MG63 (cell line): ENCODE measurements at places on chromosomes 1 and 21.

- no peak for DNase-seq
Measured at GRCh38 chr1:199667089-199667488, 360.4 kb upstream of the NR5A2 start.

- DNase-seq, result no peak
Measured at GRCh38 chr1:81703756-81704463, 96.8 kb upstream of the ADGRL2 start.

DNA sequence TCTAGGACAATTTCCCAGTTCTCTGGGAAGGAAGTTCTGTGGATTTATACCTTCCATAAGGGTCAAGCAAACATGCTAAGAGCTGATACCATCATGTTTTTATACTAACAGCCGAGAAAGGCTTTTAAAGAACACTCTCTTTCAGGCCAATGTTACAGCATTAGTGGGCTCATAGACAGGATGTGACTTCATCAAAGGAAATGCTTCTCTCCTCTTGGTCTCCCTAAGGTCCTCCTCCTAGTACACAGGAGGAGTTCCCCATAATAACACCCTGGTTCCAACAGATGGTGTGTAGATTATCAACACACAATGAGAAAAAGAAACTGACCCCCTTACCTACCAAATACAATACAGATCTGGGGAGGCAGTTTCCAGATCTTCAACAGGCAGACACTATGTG, 26.7 kb upstream of the GLIS1 start:
- no peak for DNase-seq

- no peak for DNase-seq
Measured at GRCh38 chr1:20998826-20999225, 177.9 kb downstream of the EIF4G3 start.

DNA sequence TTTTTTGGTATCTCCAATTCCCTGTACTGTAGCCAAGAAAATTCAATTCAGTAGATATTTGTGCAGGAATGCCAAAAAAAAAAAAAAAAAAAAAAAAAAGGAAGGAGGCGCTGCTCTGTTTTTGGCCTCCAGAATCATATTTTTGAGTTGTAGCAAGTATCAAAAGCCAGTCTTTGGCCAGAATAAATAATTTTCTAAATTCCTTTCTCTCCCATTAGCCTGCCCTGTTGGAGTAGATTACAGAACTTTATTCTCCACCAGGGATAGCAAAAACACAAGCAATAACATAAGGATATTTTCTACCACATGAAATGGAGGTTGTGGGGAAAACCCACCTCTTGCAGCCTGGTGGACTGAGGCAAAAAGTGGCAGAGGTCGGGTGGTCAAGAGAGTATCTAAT, 2.4 kb upstream of the CYP4X1 start:
- no peak for DNase-seq

DNA sequence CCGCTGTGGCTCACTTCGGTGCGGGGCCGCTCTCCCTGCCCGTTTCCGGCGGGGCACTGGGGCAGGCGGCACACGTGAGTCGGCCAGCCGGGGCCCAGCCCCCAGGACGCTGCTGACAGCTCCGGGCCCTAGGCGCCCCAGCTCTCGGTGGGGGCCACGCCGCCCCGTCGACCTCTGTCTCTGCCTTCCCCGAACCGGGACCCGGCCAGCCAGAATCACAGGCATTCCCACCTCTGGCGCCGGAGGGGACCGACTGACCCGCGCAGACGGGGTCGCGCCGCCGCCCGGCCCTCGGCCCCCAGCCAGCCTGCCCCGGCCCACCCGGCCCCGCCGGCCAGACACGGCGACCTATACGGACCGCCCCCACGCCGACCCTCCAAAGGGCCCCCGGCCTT, 755 bp downstream of the SCMH1 start:
- DNase-seq, result peak; percentile 82

DNA sequence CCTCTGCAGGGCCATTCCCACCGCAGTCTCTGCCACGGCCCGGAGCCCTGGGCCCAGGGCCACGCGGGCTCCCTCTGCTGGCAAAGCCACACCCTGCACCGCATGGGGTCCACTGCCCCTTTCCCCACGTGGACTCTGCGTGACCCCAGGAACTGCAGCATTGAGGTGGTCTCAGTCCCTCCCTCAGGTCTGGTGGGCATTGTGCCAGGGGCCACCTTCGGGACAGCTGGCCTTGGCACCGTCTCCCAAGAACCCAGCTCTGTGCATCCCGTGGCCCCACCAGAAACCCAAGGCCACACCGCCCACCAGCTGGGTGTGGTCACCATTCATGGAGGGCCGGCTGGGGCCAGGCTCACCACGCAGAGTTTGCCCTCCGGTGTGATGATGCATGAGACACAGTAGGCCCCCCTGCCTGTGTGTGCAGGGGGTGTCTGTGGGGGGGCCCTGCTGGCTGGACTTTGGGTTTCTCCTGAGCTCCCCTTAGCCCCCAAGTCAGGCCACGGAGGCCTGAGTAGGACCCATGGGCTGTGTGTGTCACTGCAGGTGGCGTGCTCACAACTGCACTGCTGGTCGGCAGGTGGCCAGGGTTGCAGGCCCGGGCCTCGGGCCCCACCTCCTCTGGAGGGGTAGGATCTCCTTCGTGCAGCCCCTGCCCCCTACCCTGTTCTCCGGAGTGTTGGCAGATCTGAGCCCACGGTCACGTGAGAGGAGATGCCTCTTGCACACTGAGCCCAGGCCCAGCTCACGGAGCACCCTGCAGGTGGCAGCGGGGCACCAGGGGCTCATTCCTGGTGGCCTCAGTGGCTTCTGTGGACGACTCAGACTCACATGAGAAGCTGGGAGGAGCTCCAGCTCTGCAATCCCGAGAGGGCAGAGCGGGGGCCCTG, 5.8 kb downstream of the VWA1 start:
- peak; percentile 44 for DNase-seq

GRCh38 chr1:209678981-209679539, 3.8 kb downstream of the G0S2 start:
- DNase-seq, result no peak

GRCh38 chr21:29817450-29817849, 122.3 kb downstream of the GRIK1 start:
- DNase-seq, result no peak

- DNase-seq, result no peak
Measured at GRCh38 chr1:154527192-154527591, 25.0 kb upstream of the SHE start.

GRCh38 chr1:84968101-84968500, 28.8 kb downstream of the MCOLN2 start:
- DNase-seq, result no peak

GRCh38 chr1:9827558-9828185, 3.9 kb upstream of the CLSTN1 start:
- no peak for DNase-seq

DNA sequence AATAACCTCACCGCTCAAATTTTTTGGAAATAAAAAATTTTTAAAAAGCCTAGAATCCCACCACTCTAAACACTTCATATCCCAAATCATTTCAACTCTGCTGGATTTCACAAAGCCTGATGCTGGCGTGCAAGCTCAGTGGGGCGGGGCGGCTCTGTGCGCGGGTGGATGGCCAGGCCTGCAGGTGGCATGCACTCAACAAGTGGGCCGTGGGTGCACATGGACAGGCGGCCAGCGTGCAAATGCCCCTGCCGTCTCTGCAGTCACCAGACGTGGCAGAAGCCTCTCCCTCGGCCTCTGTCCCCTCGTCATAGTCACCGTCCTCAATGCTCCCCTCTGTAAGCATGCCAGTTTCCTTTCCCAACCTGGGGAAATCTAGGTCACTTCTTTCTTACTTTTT, 6.6 kb upstream of the PDE9A start:
- no peak for DNase-seq

GRCh38 chr1:221511797-221512196, 230.1 kb downstream of the DUSP10 start:
- no peak for DNase-seq

- DNase-seq, result no peak
Measured at GRCh38 chr1:39262802-39263201, 58.3 kb downstream of the MACF1 start.

DNA sequence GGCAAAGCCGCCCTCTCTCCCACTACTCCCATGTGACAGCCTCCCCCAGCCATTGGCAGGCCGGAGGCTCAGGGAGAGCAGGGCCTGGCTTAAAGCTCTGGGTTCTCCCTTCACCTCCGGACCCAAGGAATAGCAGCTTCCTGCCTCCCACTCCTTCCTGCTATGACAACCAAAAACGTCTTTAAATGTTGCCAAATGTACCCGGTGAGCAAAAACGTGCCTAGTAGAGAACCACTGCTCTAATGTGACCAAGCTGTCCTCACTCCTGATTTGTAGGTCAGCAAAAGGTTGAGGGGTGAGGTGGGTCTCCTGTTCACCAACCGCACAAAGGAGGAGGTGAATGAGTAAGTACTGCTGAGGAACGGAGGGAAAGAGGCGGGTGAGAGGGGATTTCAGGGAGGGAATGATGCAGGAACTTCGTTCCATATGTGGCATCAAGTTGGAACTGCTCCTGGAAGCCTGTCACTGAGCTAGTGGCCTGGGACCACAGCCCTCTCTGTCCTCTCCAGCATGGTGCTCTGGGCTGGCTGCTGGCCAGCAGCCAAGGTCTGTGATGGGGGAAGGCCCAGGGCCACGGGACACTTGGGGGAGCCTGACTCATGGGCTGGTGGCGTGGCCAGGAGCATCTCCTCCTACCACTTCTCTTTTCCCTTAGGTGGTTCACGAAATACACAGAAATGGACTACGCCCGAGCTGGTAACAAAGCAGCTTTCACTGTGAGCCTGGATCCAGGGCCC, 5.7 kb downstream of the MRTO4 start:
- no peak for DNase-seq

- DNase-seq, result no peak
Measured at GRCh38 chr21:46082713-46082962, 15.3 kb upstream of the COL6A2 start.

- no peak for DNase-seq
Measured at GRCh38 chr1:228316589-228317387, 89.8 kb downstream of the TRIM11 start.

DNA sequence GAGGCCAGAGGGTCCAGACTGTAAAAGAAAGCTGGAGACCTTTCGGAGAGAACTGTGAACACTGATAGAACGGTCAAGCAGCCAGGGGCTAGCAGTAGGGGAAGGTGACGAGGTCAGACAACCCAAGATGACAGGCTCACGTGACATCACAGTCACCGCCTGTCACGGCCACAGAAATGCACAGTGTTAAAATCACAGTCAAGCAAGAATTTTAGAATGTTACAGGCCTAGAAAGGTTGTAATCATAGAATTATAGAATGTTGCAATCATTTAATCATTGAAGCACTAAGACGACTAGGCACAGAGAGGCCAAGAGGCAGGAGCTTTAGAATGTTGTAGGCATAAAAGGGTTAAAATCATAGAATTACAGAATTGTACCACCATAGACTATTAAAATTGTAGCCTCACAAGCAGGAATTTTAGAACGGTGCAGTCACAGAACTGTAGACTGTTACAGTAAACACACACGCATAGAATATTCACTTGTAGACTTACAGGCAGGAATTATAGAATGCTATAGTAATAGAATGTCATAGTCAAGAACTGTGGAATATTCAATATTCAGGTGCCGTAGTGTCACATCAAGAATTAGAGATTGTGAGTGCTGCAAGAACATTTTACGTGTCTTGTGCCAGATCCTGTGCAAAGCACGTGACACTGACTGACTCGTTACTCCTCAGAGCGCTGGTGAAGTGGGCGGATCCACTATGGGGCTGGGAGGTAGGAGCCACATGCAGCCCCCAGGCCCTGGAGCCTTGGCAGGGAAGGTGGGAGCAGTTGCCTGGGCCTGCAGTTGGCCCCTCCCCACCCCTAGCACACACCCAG, 118.1 kb downstream of the EPHB2 start:
- no peak for DNase-seq

DNA sequence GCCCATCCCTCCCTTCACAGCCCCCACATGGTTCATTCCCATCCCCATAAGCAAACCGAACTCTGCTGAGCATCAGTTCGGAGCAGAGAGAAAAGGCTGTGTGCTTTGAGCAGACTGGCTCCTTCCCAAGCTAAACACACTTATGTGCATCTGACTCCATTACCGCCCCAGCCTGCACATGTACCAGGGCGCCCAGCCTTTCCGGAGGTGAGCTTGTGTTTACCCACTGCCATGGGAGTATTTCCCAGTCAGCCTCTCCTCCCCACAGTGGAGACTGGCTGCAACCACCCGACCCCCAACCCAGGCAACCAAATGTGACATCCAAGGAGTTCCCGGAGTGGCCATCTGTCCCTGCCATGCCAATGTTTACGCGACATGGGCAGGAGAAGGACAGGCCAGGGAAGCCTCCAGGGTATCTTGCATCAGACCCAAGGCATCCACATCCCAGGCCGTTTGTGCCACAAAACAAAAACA, 9.4 kb downstream of the TIAM1 start:
- no peak for DNase-seq

GRCh38 chr1:3996846-3997705, 97.0 kb upstream of the C1orf174 start:
- peak; percentile 26 for DNase-seq

DNA sequence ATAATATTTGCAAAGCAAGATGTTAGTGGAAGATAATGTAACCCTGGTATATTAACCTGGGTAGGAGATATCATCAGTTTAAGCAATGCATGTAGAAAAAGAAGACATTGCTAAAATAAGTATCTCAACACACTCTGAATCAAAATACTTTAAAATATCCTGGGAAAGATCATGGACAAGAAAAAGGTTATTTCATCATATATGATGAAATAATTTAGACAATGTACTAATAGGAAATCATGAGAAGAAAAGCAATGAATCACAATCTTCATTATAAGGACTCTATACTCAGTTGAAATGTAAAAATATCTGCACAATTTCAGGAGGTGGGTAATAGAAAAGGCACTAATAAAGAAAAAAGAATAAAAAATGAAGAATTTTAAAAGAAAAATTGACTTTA, 158.8 kb downstream of the KCNT2 start:
- no peak for DNase-seq

DNA sequence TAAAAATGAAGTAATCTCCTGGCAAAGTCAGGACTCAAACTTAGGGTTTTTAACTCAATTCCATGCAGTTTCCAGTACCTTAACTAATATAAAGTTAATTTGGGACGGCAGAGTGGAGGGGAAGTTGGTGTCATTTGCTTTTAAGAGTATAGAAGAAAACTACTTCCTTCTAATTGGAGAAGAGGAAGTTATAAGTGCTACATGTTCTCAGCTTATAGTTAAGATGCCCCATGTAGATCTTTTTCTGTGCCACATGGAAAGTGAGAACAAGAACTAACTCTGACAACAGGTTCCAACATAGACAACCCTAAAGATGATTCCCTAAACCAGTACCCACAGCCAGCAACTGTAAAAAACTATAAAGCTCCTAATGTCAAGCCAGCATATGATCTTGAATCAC, 11.5 kb downstream of the RRAGC start:
- no peak for DNase-seq

DNA sequence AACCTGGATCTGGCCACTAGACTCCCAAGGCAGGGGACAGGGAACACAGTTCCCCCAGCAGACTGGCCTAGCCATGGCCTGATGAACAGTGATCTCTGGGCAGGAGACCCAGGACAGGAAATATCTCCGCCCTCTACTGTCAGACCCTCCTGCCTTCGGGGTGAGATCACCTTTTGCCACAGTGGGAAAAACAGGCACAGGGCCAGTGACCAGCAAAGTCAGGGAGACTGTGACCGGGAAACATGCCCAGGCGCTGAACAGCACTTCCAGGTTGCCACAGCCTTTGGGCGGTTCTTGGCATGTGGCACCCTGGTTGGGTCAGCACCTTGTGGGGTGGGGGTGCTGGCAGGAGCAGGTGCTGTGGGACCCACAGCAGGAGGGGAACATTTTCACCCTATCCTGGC, 8.9 kb upstream of the ZNF669 start:
- DNase-seq, result peak; percentile 88
